ENCODE measurements at places on chromosomes 5 and 9.

DNA sequence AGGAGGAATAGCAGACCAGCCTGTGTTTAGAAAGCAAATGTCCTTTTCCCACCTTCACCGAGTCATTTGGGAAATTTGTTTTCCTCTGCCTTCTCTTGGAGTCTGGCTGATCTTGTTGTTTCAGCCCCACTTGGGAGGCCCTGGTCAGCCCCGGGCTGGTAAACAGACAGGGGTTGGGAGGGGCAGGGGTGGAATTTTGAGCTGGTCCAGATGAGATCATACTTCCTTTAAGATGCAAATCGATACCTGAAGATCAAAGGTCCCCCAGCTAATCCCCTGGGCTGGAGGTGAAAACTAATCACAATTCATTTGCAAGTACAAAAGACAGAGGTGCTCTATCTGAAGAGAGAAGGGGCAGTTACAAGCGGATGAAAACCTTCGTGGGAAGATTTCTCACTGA lies 118.4 kb downstream of the PAPPA start:
- DNase-seq = no peak

DNA sequence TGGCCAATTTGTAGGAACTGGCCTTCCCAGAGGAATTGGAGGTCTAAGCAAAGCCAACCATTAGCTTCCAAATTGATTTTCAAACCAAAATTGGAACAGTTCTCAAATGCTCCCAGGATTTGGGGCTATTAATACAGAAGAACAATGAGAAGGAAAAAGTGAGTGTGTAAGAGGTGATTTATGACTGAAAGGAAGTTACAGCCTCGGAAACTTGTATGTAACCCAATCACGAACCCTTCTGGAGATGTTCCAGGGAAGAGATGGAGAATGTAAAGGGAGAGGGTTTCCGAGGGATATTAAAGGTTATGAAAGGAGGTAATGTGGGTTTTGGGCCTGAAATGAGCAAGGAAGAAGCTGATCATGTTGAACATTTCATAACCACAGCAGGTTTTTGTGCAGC lies 93.2 kb upstream of the CXCL14 start:
- DNase-seq = no peak

DNA sequence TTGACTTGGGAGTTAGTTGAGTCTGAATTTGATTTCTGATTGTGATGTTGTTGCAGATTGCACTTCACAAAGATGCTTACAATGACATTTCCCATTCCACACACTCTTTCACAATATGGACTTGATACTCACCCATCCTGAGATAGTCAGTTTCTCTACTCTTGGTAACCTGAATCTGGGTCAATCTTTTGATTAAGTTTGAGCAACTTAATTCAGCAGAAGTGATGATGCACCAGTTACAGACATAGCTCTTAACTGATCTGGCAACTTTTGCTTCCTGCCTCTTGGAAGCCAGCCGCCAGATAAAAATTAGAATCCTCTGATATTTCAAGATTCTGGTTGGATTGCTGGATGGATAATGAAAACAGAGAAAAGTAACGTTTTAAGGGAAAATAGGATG lies 79.7 kb upstream of the OSMR start:
- no peak for DNase-seq

GRCh38 chr5:115770466-115770865 lies 46.0 kb downstream of the CDO1 start:
- no peak for DNase-seq

DNA sequence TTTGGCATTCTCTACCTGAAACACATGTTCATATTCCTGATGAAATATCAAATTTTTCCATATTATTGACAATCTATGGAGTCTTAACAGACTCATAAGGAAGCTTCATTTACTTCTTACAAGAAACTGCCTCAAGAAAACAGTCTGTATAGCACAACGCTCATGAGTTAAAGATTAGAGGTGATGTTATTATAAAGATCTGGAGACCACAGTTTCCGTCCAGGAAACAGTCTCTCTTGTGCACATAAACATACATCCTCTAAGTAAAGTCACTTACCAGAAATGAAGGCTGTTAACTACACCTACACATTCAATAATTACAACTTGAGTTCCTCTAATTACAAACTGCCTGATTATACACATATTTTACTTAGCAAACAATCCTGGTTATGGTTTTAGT lies 86.9 kb downstream of the RAPGEF6 start:
- no peak for DNase-seq

DNA sequence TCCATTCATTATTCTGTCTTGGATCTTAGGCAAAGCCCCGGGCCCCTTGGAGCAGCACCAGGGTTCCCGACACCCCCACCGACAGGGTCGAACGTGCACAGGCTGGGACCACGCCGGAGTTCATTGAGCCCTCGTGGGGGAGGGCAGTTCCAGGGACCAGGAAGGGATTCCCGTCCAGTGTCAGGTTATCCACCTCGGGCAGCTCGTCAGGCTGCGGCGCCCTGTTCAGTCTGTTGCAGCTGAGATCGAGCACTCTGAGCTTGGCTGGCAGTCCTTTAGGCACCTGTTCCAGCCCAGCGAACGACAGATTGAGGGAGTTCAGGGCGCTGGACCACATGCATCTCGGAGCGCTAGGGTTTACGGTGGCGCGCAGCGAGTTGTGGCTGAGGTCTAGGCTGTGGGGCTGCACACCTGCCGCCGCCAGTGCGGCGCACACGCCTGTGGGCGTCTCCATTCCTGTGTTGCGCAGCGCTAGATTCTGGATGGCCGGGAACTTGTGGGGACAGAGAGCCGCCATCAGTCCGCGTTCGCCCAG lies 1.1 kb downstream of the CD14 start:
- DNase-seq = no peak

- DNase-seq = no peak
Observed at GRCh38 chr5:150694612-150695011, 6.2 kb downstream of the RBM22 start.

DNA sequence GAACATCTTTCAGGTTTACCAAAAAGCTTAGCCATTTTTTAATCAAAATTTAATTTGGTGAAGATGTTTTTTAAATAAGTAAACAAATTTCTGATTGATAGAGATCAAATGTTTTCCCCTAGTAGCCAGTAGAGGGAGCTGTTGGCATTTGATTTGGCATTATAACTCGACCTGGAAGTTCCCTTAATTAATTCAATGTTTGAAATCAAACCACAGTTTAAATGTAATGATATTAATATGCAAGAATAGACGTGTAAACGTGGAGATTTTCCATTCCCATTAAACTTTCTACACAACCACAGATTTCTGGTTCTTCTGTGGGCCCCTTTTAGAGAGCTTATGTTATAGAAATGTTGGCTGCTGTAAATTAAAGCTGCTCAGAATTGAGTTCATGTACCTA lies 148.1 kb upstream of the MPDZ start:
- DNase-seq = no peak

DNA sequence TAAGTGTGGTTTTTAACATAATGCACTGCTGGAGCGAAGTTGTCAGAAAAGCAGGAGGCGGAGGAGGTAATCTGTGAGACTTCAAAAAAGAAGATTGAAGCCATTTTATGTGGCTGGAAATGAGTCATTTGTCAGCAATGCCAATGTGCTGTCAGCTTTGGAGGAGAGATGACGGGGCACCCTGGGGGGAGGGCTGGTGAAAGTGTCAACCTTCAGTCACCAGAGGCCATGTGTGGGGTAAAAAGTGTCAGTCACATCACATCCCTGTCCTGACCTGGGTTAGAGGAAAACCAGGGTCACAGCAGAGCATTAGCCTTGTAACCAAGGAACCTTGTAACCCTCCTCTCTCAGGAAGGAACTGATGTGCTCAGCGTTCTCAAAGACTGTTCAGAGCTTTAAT lies 59.1 kb downstream of the TLR4 start:
- no peak for DNase-seq

DNA sequence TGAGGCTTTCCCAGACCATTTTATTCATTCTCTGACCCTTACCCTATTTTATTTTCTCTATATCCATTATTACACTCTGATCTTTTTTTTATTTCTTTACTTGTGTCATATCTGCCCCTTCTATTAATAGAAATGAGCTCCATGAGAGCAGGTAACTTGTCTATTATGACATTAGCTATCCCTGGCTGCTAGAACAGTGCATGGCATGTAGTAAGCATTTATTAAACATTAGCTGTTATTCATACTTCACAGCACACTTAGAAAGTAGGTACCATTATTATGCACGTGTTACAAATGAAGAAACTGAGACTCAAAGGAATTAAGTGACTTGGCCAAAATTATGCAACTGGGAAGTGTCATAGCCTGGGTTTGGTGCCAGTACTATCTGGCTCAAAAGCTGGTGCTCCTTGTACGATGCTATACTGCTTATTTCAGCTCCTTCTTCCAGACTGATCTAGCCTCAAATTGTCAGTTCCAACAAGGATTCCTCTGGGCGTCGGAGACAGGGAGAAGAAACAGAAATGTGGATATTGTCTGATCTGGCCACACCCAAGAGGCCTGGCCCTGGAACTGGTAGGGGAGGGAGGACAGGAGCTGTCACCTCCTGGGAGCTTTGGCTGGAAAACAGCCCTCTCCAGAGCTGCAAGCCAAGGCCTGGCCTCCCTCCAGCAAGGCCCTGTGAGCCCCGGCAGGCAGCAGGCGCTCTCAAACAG lies 10.8 kb upstream of the NIPAL4 start:
- DNase-seq = no peak

GRCh38 chr9:123150708-123151503 lies 117.4 kb downstream of the GPR21 start:
- DNase-seq = no peak

- DNase-seq = no peak
Observed at GRCh38 chr9:122236681-122237080, 7.9 kb upstream of the LHX6 start.

GRCh38 chr5:40220260-40220659 lies 459.5 kb upstream of the PTGER4 start:
- DNase-seq = no peak

GRCh38 chr5:177973066-177973635 lies 22.9 kb downstream of the PROP1 start:
- no peak for DNase-seq

DNA sequence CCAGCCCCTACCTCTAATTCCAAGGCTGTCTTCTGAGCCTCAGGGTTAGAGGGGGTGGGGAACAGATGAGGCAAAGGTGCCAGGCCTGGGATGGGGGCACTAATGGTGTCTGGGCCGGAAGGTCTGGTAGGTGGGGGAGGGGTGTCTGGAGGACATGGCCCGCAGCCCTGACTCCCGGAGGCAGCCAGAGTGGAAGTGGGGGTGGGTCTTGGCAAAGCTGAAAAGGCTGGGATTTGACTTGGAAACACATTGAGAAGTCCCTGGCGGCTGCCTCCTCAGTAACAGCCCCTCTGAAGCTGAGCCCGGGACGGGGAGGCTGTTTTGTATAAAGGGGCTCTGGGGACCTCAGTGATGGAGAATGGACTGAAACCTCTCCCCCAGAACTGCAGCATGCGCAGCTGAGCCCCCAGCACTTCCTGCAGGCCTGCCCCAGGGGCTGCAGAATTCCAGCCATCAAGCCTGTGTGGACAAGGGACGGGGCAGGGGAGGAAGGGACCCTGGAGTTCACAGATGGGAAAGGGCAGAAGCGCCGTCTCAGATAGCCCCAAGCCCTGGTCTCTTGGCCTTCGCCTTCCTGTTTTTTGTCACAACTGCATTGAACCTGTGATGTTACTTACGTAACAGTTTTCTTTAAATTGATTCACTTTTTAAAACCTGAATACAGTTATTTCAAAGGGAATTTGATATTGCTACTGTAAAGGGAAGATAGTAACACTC lies 49.3 kb upstream of the SYNPO start:
- no peak for DNase-seq

GRCh38 chr5:14597080-14597479 lies 15.5 kb downstream of the OTULINL start:
- DNase-seq = no peak

- no peak for DNase-seq
Observed at GRCh38 chr5:40682154-40683017, 2.7 kb downstream of the PTGER4 start.

- DNase-seq = no peak
Observed at GRCh38 chr9:118558026-118558425, 811.2 kb downstream of the BRINP1 start.

Measured in 8988T (cell line).